COLO829 (cell line): ENCODE measurements at places on chromosomes 2 and 18.
A peak's percentile ranks its signal among the peaks of the same experiment; 100 is the strongest.

- no peak for DNase-seq
Measured at GRCh38 chr2:2787301-2787907, 456.3 kb upstream of the MYT1L start.

DNA sequence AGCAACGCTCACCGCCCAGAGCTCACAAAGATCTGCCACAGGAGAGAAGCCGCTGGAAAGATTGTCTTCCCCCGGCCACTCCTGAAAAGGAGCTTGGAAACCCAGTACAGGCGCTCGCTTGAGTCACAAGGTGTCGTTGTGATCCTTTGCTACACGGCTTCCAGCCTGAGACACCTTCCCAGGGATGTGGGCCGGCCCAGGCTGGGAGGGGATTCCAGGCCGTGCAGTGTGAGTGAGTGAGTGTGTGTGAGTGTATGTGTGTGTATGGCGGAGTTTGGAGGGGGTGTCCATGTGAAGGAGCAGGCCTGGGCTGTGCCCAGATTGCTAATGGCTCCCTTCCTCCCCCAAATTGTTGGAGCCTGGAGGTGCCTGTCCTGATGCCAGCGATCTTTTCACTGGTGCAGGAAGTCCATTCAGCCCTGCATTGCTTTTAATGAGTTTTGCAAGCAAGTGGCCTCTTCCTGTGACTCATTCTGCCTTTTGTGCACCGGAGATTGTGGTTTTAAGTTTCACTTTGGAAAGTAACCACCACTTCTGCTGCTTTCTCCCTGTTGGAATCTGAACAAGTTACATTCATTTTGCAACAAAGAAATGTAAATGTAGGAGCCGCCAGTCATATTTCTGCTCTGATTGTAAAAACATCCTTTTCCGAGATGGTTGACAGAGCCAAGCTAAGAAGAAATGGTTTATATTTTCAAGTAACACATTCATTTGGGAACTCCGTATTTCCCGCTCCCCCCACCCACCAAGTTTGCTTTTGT, 83.7 kb downstream of the LPIN1 start:
- peak; percentile 97 for DNase-seq

DNA sequence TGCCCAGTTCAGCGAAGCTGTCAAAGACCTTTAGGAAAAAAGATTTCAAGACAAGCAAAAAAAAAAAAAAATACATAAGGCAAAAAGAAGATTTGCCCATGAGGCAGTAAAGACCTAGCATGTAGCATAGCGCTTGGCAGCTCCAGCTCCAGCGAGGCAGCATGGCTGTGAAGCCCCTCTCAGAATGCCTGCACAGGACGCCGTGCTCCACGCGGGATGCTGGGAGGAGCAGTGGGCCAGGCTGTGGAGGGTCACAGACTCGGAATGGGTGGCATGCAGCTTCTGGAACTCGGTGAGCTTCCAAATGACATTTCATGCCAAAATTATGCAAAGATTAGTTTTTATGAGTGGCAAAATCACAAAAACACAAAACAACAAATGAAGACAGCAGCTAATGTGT, 267.3 kb downstream of the ZNF516 start:
- DNase-seq, result no peak

DNA sequence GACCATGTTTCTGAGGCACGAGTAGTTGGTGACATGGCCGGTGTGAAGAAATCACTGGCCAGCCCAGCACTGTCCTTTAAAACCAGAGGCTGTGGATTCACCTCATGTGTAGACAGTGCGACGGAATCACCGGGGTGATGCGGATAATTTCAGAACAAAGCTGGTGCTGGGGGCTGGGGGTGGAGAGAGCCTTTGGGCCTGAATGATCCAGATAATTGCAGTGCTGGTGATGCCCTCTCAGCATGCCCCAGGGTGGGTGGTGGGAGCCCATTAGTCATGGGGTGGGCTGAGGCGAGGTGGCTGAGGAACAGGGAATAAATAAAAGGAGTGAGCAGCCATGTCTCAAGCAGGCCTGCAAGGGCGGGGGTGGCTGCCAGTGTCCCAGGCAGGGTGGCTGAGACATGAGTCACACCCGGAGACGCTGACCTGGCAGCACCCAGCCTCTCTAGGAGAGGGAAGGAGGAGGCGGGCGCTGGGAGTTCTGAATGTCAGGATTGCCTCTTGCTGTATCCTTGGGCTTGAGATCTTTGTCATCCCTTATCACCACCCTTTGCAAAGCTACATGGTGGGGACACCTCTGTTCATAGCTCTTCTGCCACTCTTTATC, 151.1 kb upstream of the MSH6 start:
- peak; percentile 65 for DNase-seq

GRCh38 chr18:74546751-74547530, 12.6 kb downstream of the CNDP1 start:
- DNase-seq, result no peak

GRCh38 chr2:45545943-45546342, 65.1 kb downstream of the SRBD1 start:
- no peak for DNase-seq

DNA sequence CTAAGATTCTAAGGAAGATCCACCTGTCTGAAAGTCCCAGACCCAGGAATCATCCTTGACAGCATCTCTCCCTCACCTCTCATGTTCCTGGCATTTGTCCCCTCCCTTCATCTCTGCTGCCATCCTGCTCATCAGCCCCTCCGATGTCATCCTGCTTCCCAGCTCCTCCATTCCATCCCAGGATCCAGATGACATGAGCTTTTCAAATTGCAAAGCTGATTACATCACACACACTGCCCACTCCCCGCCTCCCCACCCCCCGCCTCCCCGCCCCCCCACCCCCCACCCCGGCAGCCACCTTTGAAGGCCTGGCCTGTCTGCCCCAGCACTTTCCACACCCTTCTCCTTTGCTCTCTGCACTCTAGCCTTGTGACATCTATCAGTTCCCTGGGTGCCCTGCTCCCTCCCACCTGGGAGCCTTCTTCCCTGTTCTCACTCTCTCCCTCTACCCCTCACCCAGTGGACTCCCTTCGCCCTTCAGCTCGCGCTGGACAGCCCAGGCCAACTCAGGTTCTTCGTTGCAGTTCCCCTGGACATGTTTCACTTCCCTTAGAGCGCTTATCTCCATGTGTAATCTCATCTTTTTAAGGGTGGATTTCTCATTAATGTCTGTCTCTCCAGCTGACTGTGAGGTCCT, 61.6 kb downstream of the DNMT3A start:
- no peak for DNase-seq

GRCh38 chr2:100870652-100871531, 51.0 kb downstream of the NPAS2 start:
- no peak for DNase-seq

GRCh38 chr2:112846031-112846430, 9.5 kb upstream of the IL1B start:
- DNase-seq, result no peak

- DNase-seq, result no peak
Measured at GRCh38 chr2:101619191-101619591, 78.3 kb upstream of the MAP4K4 start.

DNA sequence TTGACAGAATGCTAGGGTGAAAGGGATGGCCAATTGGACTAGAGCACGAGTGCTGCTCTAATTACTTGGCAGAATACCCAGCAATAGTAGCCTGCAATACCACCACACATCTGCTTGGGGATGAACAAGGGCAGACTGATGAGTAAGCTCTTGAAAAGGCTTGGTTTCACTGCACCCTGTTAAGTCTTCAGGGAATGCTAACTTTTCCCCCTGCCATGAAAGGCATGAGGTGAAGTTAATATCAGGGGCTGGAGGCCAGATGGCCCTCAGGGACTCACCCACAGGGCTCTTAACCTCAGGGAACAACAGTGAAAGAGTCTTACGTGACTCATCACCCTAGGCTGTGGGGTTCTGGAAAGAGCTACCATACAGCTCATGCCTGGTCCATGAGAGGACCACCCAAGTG, 51.7 kb upstream of the MYL1 start:
- no peak for DNase-seq
